Brain pericyte (primary cell): ENCODE measurements at places on chromosomes 4 and X.

DNA sequence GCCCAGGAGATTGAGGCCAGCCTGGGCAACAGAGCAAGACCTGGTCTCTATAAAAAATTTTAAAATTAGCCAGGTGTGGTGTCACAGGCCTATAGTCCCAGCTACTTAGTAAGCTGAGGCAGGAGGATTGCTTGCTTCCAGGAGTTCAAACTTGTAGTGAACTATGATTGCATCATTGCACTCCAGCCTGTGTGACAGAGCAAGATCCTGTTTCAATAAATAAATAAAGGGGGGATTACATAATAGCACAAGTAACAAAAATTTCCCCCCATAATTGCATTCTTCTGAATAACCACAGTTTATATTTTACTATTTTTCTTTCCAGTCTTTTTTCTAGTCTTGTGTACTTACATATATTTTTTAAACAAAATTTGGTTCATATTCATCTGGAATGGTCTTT lies 135.6 kb downstream of the CHIC2 start:
- DNase-seq = no peak

GRCh38 chrX:23334848-23335599 lies at the start of gene PTCHD1:
Gene PTCHD1 (plus strand): TSS chrX:23334849. CDS start chrX:23334876, 27 bp downstream.
- DNase-seq = no peak

- peak; percentile 18 for DNase-seq
Observed at GRCh38 chr4:88661739-88662138, 35.9 kb downstream of the NAP1L5 start.

DNA sequence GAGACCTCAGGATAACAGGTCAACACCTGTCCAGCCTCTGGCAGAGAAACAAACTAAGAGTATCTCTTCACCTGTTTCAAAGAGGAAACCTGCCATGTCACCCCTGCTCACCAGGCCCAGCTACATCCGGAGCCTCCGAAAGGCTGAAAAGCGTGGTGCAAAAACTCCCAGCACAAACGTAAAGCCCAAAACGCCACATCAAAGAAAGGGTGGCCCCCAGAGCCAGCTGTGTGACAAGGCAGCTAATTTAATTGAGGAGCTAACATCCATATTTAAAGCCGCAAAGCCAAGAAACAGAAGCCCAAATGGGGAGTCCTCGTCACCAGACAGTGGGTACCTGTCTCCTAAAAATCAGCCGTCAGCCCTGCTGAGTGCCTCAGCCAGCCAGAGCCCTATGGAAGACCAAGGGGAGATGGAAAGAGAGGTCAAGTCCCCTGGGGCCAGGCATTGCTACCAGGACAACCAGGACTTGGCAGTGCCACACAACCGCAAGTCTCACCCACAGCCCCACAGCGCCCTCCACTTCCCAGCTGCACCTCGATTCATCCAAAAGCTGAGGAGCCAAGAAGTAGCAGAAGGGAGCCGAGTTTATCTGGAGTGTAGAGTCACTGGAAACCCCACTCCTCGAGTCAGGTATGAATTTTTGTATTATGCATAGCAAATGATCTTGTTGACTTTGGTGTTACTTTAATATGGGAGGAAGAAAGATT lies 15.1 kb downstream of the PALLD start:
- DNase-seq = no peak

GRCh38 chr4:176308441-176308840 lies 11.3 kb upstream of the SPCS3 start:
- no peak for DNase-seq

DNA sequence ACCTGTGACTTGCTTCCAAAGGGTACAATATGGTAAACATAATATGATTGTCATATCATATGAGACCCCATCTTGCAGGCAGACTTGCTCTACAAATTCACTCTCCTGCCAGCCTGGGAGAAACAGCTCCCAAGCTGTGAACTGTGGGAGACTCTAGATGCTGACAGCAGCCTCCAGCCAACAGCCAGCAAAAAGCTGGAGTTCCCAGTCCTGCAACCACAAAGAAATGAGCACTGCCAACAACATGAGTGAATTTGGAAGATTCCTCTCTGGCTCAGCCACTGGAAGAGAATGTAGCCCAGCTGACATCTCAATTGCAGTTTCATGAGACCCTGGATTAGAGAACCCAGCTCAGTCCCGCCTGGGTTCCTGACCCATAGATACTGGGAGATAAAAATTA lies 145.4 kb downstream of the QDPR start:
- DNase-seq = no peak

DNA sequence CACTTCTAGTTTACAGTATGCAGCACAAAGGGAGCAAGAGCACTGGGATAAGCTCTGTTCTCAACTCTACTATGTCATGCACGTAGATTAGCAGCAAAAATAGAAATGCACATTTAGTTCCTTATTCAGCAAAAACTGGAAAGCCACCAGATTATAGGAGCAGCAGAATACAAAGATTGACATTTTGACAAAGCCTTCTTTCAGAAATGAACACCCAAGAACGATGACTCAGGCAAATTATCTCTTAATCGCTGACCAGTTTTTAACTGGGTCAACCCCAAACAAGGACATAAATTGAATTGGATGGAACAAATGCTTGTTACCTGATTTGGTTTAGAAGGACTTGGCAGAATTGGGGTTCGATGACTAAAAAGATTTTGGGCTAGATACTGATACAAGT lies 775.3 kb upstream of the HS3ST1 start:
- DNase-seq = no peak

DNA sequence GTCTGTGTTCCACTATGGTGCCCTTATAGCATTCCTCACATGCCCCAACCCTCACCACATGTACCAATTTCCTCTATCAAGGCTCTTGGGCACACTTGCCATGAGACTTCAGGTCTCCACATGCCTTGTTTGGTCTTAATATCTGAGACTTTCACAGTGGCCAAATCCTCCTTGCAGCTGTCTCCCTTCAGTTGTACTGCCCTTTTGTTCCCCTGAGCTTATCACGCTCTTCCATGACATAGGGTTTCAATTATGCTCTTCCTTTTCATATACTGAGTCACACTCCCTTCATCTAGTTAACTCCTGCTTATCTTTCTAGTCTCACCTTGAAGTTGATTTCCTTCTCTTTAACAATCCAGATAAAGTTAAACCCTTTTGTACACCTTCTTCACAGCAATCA lies 212.9 kb downstream of the PDHA2 start:
- DNase-seq = no peak

DNA sequence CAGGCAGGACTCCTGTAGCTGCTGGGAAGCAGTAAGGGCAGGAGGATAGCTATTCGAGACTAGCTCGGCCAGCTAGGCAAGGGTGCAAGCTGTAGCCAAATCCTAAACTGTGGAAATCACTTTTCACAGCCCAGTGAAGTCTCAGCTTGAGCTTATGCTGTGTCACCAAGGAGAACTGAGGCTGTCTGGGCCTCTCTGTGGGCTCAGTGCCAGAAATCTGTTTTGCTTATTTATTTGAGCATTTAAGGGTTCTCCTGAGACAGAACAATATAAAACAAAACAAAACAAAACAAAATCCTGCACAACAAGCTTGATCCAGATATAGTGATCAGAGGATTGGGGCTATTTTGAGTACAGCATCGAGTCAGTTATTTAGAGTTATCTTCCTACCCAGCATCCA lies 97.5 kb downstream of the FANCB start:
- DNase-seq = no peak

GRCh38 chr4:168384437-168385141 lies 66.0 kb upstream of the DDX60 start:
- no peak for DNase-seq

DNA sequence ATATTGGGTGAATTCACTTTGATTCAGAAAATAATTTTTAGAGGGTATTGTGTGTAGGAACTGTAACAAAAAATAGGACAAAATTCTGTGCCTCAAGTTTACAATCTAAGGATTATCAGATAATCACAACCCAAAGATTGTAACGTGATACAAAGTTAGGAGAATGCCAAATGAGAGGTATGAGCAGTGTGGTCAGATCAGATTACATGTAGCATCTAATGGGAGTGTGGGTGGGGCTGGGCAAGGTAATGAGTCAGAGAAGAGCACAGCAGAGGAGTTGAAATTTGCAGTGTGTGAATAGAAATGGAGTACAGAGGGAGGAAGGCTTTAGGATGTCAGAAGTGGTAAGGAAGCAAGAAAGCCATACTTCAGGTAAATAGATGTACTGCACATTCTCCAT lies 103.4 kb upstream of the TEX13A start:
- no peak for DNase-seq

DNA sequence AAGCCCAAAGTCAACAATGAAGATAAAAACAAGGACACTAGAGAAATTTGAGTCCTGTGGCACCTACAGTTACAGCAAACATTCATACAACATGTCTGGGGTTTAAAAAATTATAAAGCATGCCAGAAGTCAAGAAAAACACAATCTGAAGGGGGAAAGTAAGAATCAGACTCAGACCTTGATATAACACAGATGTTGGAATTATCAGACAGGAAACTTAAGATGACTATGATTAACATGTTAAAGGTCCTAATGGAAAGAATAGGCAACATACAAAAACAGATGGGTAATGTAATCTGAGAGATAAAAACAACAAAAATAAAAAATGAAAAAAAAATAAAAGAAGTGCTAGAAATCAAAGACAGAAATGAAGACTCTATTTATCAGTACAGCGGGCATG lies 446.5 kb downstream of the SPRY1 start:
- DNase-seq = no peak

- DNase-seq = no peak
Observed at GRCh38 chr4:15652191-15652590, 3.0 kb downstream of the FBXL5 start.

DNA sequence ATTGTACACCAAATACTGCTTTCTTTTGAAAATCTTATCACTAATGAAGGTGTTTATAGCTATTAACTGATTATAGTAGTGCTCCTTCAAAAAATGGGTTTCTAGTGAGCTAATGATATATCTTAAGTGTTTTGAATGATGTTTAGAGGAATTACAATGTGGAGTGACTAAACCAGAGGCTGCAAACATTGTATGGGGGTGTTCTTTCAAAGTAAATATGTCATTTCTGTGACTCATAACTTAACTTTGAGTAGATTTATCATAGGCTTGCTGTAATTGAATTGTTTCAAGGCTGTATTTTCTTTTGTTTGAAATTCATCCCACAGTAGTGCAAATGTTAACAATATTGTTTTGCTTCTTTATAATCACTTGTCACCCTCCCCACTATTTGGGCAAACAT lies 141.6 kb downstream of the IL1RAPL2 start:
- DNase-seq = no peak

GRCh38 chr4:14767142-14767541 lies 235.1 kb upstream of the CPEB2 start:
- no peak for DNase-seq

DNA sequence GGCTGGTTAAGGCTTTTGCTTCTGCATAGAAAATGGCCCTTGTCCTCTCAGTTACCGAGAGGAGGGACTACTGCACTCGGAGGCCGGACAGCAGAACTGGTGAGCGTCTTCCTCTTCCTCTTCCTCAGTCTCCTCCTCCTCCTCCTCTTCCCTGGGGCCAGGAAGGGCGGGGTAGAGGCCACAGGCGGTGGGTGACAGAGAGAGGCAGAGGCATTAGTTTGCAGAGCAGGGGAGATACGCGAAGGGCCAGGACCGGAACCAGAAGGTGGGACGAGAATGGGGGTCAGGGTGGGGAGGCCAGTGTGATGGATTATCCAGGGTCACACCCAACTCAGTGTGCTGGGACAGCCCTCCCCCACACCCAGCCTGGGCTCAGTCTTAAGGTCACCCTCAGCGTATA lies 14.5 kb downstream of the IQSEC2 start:
- DNase-seq = no peak

GRCh38 chr4:16007471-16008095 lies 44.6 kb upstream of the FGFBP2 start:
- DNase-seq = no peak

DNA sequence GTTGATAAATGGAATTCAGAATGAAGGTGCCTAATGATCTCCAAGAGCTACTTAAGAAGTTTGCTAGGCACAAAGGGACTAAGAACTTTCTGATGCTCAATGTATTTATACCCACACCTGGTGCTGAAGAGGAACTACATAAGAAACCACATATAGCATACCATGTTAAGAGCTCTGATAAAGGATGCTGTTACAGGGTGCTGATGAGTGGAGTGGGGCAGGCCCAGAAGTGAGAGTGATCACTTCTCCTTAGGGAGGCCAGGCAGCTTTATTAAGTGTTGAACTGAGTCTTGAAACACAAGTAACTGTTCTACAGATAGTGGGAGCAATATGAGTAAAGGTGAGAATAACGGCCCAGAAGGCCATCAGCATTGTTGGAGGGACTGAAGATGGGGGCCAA lies 68.3 kb upstream of the CHRDL1 start:
- DNase-seq = no peak

DNA sequence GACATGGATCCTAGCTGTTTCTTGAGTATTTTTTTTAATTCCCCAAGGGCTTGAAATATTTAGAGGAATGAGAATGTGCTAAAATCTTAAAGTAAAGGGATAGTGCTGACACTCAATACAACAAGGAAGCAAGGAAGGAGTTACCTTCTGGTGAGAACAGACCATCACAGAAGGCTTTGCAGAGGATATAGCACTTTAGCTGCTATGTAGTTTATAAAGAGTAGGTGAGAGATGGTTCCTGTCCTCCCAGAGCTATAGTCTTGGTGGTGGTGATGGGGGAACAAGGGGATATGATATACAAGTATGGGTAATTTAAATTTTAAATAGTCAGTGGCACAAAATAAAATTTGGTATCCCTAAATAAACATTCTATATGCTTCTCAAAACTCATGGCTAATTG lies 47.6 kb downstream of the MTHFD2L start:
- DNase-seq = no peak

DNA sequence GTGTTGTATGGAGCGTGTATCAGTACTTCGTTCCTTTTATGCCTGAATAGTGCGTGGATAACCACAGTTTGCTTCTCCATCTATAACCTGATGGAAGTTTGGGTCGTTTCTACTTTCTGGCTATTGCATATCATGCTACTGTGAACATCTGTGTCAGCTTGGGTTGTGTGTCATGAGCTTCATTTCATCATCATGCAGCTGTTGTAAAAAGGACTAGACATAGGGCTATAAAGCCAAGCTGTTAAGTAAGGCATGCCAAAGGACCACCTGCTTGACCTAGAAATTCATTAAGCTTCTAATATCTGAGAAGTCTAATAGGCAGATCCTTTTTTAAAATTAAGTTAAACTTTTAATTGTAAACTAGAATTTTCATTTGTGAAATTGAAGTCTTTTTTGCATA lies 18.4 kb downstream of the SMS start:
- DNase-seq = no peak

DNA sequence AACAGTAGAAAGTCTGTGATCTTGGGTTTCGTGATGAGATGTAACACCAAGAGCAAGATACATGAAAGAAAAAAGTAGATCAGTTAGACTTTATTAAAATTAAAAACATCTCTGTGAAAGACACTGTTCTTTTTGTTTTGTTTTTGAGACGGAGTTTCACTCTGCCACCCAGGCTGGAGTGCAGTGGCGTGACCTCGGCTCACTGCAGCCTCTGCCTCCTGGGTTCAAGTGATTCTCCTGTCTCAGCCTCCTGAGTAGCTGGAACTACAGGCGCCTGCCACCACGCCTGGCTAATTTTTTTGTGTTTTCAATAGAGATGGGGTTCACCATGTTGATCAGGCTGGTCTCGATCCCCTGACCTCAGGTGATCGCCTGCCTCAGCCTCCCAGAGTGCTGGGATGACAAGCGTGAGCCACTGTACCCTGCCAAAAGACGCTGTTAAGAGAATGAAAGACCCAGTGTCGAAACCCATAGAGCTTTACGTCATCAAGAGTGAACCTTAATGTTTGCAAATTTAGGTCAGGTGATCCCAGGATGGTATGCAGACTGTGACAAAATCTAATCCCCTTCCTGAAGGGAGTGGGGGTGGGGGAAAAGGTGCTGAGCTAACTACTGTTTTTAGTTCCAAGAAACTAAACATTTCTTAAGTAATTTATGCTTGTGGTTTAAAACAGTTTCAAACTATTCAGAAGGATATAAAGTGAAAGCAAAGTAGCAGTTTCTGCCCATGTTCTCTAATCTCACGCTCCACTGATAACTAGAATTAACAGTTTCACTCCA lies 8.0 kb downstream of the OFD1 start:
- DNase-seq = no peak
